ENCODE measurements at places on chromosomes 7 and 10.

GRCh38 chr7:144513334-144513733, 109.8 kb upstream of the NOBOX start:
- DNase-seq: no peak

GRCh38 chr7:128910569-128910945, at the start of gene KCP:
TSS of gene KCP (minus strand) at chr7:128910709. CDS start at chr7:128910676, 33 bp downstream.
- no peak for DNase-seq

- no peak for DNase-seq
Observed at GRCh38 chr7:105178928-105179541, 165.0 kb downstream of the KMT2E start.

GRCh38 chr7:33996899-33997298, 91.6 kb downstream of the BMPER start:
- DNase-seq: no peak

- no peak for DNase-seq
Observed at GRCh38 chr7:3544202-3544601, 243.2 kb downstream of the SDK1 start.

DNA sequence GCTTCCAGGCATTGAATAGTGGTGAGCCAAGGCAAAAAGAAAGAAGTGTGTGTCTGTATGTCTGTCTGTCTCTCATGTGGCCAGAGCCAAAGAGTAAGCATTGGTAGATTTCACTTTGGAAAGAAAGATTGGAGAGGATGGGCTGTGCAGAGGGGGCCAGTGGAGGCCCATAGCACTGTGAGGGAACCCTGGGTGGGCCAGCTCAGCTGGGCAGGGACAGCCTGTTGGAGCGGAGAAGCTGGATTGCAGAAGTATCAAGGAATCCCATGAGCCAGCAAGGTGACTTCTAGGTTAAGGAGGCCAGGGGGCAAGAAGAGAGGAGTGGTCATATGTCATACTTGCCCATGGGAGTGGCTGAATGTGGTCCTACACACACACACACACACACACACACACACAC, 1.5 kb upstream of the GRID1 start:
- DNase-seq: no peak

DNA sequence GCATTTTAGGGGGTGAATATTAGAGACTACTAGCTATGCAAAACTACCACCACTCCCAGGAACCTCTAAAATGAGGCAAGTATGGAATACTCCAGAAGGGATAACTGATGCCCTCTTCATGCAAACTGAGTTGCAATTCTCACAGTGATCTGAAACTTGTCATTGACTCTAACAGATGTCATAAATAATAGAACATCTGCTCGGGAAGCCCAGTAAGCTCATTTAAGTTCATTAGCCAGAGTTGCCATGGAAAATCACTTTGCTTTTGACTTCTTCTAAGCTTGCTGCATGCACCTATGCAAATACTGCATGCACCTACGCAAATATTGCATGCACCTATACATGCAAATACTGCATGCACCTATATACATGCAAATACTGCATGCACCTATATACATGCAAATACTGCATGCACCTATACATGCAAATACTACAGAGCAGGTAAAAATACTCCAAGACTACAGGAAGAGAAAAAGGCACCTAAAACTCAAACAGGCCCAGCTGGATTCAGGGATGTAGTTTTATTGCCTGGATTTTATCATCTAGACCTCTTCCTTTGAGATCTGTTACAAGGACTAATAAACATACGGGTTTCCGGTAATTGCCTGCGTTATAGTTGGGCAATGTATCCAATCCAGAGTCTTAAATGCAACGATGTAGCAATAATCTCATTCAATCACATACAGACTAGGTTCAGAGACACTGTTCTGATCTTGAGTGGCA, 1061.1 kb upstream of the AUTS2 start:
- no peak for DNase-seq

GRCh38 chr7:29626730-29627129, 63.1 kb downstream of the PRR15 start:
- DNase-seq: no peak

DNA sequence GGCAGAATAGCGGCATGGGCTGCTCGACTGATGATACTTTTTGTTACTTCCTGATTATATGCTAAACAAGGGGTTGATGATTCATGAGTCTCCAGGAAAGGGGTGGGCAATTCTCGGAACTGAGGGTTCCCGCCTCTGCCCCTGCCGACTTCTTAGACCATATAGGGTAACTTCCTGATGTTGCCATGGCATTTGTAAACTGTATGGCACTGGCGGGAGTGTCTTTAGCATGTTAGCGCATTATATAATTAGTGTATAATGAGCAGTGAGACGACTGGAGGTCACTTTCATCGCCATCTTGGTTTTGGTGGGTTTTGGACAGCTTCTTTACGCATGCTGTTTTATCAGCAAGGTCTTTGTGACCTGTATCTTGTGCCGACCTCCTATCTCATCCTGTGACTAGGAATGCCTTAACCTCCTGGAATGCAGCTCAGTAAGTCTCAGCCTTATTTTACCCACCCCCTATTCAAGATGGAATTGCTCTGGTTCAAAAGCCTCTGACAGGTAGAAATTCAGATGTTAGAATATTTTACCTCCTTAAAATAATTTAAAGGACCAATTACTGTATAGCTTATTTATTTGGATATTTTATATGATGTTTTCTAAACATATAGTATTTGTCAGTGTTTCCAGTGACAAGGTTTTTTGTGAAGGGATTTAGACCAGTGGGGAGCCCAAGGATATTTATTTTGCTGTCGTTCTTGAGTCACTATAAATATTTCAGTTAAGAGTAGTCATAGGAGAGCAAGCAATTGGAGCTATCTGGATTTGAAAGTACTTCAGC, 90.1 kb upstream of the PIK3CG start:
- peak; percentile 43 for DNase-seq

GRCh38 chr7:42858570-42858969, 53.3 kb downstream of the C7orf25 start:
- no peak for DNase-seq
